ENCODE measurements at places on chromosomes 16 and 17.
A peak's percentile ranks its signal among the peaks of the same experiment; 100 is the strongest.

GRCh38 chr17:4073983-4074830 lies 68.6 kb downstream of the ZZEF1 start:
- DNase-seq = no peak

DNA sequence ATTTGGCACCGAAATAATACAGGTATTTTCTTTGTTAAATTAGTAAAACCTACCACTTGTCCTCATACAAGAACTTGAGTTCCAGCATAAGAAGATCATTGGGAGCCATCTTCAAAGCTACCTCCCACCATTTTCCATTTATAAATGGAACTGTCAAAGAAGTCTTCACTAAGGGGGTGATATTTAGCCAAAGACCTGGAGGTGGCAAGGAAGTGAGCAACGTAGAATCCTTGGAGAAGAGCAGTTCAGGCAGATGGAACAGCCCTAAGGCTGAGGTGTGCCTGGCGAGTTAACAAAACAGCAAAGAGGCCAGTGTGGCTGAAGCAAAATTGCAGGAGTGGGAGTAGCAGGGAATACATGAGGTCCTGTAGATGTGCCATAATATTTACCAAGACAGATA lies 1.8 kb downstream of the KCNJ16 start:
- no peak for DNase-seq

- no peak for DNase-seq
Measured at GRCh38 chr17:14513835-14514234, 213.0 kb downstream of the HS3ST3B1 start.

DNA sequence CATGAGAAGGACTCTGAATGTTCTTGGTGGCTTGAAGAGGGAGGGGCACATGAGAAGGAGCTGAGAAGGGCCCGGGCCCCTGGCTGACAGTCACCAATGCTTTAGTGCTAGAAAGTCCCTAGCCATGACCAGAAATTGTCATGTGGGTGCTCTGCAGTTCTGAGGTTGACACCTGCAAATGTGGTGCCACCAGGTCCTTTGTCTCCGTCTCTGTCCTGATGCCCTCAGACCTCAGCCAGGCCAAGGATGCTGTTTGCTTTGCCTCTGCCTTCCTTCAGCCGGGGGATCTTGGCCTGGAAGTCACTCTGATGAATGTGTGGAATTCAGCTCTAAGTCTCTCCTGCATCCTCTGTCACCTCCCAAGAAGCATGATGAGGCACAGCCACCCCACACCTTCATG lies 63.6 kb downstream of the TNFRSF13B start:
- DNase-seq = no peak

GRCh38 chr16:85676466-85676865 lies 12.3 kb downstream of the GINS2 start:
- DNase-seq = no peak

- no peak for DNase-seq
Measured at GRCh38 chr17:40541060-40541872, 24.0 kb downstream of the CCR7 start.

- DNase-seq = no peak
Measured at GRCh38 chr17:55688057-55688456, 34.6 kb downstream of the TMEM100 start.

DNA sequence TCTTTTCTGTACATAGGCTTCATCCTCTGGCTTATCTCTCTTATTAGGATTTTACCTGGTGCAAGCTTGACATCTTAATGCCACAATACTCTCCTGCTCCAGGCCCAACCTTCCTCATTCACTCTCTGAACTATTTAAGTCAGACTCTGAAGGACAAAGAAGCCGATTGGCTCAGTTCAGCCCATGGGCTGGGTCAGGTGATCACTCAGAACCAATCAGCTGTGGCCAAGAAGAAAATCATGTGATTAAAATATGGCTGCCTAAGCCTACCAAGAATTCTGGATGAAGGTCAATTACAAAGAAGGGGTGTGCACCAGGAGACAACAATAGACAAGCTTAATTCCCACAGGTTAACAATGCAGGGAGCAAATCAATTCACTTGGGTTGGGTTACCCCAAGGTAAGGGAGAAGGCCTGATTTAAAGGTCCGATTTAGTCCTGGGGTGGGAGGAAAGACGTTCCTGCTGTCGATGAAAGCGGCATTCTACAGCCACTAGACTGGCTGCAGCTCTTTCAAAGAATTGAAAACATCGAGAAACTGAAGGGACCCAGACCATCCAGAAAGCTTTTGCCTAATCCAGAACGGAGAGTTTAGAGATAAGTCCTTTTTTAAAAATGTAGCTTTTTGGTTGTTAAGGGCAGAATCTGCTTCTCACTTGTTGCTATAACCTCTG lies 42.9 kb upstream of the NFAT5 start:
- no peak for DNase-seq

GRCh38 chr17:72850410-72851118 lies 241.9 kb downstream of the SLC39A11 start:
- peak; percentile 38 for DNase-seq

- peak; percentile 72 for DNase-seq
Measured at GRCh38 chr17:65297384-65297783, 160.2 kb downstream of the RGS9 start.

- no peak for DNase-seq
Measured at GRCh38 chr16:20045886-20046285, 27.8 kb downstream of the GPR139 start.

DNA sequence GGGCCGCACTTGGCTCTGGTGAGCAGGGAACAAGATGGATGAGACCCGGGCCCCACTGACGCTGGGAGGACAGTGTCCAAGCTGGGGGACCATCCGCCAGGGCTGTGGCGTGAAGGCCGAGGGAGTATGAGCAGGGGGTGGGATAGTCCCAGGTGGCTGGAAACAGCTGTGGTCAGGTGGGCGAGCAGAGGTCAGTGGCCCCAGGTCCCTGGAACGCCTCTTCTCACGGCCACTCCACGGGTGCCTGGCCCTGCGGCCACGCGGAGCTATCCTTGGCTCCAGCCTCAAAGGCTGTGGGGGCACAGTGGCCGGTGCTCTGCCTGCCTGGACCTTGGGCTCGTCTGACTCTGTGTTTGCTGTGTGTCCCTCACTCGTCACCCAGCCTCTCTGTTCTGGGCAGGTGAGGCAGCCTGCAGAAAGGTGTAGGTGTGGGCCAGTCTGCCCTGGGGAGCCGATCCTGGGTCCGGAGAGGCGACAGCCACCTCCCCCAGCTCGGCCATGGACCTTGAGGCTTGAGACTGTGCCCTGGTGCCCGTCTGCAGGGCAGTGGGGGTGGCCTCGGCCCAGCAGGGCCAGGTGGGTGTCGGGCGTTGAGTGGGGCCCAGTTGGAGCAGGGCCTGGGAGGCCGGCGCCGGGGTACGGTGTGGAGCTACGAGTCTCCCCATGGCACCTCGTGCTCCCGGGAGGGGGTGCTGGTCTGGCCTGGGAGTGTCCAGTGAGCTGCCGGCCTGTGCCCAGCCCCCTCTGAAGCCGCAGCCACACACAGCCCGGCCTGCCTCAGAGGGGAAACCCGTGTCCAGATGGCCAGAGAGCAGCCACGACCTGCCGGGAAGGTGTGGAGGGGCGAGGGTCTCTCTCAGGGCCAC lies 10.0 kb downstream of the CACNA1H start:
- DNase-seq = no peak

DNA sequence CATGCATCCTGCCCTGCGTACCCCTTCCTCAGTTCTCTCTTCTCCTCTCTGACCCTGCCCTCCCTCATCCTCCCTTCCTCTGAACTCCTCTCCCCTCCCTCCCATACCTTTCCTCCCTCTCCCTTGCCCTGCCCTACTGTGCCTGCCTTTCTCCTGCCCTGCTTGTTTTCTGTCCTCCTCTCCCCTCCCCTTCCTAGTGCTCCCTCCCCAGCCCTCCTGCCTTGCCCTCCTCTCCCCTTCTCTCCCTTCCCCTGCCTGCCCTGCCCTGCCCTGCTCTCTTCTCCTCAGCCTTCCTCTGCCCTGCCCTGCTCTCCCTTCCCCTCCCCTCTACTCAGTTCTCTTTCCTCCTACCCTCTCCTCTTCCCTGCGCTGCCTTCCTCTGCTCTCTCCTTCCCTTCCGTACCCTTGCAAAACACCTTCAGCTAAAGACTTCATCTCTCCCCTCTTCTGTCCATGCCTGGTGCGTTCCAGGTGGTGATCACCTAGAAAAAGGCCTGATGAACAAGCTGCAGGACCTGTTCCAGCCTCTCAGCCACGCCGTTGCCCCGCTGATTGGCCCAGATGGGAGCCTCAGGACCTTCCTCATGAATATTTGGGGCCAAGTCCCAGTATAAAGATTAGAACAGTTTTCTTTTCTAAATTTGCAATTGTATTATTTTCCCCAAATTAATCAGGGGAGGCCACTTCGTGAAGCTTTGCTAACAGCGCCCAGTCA lies 290.5 kb downstream of the CPPED1 start:
- DNase-seq = no peak

GRCh38 chr17:72425133-72425793 lies 304.4 kb downstream of the SOX9 start:
- DNase-seq = no peak

GRCh38 chr17:74444406-74444805 lies 12.5 kb downstream of the GPRC5C start:
- no peak for DNase-seq

- DNase-seq = no peak
Measured at GRCh38 chr17:72390675-72391508, 270.1 kb downstream of the SOX9 start.

- peak; percentile 41 for DNase-seq
Measured at GRCh38 chr16:17829811-17830210, 359.1 kb upstream of the XYLT1 start.

- DNase-seq = no peak
Measured at GRCh38 chr16:89308391-89309333, 91.2 kb downstream of the ZNF778 start.

DNA sequence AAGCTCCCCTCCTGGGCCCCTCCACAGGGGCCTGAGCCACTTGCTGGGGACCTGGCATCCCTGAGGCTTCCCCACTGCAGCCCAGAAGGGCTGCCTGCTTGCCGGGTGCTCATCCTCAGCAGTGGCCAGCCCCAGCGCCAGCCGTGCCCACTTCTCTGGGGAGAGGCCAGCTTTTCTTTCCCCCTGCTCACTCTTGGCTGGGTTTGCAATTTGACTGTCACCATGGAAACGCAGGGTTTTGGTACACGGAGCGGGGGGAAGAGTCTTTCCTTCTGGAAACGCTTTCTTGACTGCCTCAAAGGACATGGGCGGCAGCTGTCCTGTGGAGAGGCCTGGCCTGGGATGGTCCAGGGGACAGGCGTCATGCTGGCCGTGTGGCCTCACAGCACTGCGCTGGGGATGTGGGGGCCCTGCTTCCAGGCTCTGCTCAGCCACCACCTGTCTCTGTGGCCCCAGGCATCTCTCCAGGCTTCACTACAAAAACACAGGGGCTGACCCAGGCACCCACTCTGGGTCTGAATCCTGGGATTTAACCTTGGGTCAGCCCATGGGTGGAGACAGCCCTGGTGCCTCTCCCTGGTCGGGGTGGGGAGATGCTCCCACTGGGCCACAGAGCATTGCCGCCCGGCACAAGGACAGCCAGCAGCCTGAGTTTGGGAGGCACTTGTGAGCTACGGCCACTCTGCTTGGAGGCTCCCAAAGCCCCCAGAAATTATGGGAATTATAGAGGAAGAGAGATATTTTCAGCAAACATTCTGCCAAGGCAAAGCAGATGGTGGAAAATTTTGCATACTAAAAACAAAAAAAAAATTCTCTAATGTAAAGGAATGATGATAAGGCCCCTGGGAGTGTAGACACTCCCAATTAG lies 45.9 kb upstream of the DOC2B start:
- no peak for DNase-seq

DNA sequence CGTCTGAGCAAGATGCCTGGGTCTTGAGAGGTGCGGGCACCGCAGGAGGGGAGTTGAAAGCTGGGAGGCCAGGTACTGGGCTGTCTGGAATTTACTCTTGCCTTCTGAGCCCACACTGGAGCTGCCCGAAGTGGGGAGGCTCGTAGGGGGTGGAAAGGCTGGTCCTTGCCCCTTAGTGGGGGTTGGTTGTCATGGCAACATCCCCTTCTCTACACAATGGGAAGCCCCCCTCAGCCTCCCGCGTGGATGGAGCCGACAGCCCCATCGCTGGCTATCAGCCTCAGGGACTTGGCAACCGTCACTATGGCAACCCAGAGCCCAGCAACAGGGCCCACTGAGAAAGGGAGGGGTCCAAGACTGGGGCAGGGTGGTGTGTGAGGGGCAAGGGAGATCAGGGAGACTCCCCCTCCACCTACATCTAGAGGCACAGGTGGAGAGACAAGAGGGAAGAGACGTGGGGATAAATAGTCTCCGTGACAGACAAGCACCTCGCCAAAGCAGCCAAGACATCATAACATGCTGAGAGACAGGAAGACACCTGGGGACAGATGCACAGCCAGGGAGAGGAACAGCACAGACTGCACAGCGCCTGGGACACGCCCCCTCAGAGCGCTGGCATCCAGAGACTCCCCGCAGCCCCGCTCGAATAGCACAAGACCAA lies 5.3 kb upstream of the DNAH2 start:
- DNase-seq = no peak

DNA sequence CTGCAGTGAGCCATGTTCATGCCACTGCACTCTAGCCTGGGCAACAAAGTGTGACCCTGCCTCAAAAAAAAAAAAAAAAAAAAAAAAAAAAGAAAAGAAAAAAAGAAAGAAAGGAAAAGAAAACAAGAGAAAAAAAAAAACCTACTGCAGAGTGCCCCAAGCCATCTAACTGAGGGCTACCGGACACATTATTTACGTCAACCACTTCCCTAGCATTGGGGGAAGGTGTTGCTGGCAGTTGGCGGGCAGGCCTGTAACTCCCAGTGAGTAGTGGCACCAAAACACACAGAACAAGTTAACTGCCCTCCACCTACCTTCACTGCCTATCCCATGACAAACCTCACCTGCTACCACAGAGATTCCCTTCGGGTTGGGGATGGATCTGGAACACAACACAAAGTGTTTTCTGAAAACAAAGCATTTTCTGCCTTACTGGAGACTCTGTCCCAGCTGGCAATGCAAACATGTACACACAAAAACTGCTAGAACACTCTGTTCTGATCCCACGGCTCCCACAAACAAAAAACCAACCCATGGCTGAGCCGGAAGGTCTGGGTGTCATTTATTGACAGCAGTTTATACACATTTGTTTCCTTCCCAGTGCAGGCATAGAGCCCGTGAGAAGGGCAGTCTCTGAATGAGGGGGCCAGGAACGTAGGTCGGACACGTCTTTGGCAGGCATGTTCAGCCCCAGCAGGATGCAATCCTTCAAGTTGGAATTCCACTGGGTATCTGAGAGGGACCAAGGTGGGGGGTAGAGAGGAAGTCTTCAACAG lies 11.0 kb downstream of the PHB1 start:
- DNase-seq = no peak

Data from GM04504 (cell line).